ENCODE measurements at places on chromosomes 1 and 21. TPM values are rescaled to one million over a fixed set of nuclear protein-coding genes. Genes with fewer than 3 reads are reported as not detected.

GRCh38 chr1:64839732-64840405, 95.0 kb downstream of the RAVER2 start:
- DNase-seq: no peak

DNA sequence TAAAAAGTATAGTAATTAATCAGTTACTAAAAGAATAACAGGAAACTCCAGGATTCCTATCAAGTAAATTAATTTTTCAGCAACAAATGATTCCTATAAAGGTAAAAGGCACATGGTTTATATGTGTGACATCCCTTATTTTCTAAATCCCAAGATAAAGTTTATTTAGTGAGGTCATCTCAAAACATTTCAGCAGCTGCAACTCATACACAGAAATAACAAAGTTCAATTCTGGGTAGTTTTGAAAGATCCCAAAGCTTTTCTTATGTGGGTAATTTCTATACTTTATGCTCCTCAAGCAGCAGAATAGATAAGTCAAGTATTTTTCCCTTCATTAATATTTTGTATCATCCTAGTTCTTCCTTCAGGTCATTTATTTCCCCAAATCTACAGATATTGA, 117.7 kb downstream of the EIF4G3 start:
- no peak for DNase-seq

DNA sequence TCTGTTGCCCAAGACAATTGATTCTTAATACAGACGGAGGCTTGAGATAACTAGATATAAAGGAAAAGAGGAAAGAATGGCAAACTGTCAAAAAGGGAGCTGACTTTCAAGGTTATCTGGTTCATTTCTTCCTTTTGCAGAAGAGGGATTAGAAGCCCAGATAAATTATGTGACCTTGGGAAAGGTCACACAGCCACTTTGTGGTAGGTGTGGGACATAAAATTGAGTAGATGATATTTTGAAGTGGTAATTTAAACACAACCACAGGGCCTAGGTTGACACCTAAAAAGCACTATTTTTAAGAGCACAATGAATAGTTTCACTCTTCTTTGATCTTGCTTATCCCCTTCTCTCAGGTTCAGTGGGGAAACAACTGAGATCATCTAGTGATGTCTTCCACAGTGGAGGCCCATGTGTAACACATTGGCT, 16.9 kb upstream of the KIAA0040 start:
- no peak for DNase-seq

The PKP1 gene
- 0.06 TPM for polyA plus RNA-seq

The SYPL2 gene
- 13.8 TPM for polyA plus RNA-seq

The SHISAL2A gene
- 1.7 TPM for polyA plus RNA-seq

The LCE1C gene
- polyA plus RNA-seq: not detected

The TMCO2 gene
- polyA plus RNA-seq: not detected

GRCh38 chr1:30417001-30417700, 306.2 kb downstream of the MATN1 start:
- DNase-seq: no peak

The LRRC38 gene
- not detected for polyA plus RNA-seq

GRCh38 chr1:218499011-218499691, 154.0 kb downstream of the TGFB2 start:
- no peak for DNase-seq

The FTCD gene
- polyA plus RNA-seq: 21.6 TPM

The MATN1 gene
- polyA plus RNA-seq: 0.27 TPM

GRCh38 chr1:73104749-73105148, 822.4 kb upstream of the NEGR1 start:
- no peak for DNase-seq

DNA sequence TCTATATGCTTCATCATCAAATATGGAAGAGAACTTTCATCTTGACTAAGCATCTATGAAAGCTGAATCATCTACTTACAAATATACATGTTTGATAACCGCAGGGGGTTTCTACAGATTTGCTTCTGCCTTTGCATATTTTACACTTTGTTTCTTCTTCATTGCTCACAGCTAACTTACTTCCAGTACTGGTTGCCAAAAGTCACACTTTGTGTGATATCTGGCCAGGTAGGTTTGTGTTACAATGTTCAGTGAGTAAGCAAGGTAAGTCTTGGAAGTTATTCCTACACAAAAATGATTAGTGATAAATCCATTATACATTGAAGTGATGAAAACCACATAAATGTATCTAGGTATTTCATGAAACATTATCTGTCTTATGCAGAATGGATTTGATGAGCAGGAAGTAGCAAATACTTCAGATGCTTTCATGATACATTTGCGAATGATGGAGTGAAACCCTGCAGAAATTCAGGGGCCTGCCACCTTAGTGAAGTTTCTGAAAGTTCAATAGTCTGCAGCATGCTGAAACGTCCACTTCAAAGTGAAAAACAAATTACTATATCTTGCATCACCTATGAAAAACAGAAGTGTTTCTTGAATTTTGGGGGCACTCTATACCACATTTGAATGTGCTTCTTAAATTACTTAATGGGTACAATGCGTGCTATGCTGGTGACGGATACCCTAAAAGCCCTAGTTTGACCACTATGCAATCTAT, 187.3 kb downstream of the ATP6V1G3 start:
- DNase-seq: no peak

The CXADR gene
- 31.4 TPM for polyA plus RNA-seq

DNA sequence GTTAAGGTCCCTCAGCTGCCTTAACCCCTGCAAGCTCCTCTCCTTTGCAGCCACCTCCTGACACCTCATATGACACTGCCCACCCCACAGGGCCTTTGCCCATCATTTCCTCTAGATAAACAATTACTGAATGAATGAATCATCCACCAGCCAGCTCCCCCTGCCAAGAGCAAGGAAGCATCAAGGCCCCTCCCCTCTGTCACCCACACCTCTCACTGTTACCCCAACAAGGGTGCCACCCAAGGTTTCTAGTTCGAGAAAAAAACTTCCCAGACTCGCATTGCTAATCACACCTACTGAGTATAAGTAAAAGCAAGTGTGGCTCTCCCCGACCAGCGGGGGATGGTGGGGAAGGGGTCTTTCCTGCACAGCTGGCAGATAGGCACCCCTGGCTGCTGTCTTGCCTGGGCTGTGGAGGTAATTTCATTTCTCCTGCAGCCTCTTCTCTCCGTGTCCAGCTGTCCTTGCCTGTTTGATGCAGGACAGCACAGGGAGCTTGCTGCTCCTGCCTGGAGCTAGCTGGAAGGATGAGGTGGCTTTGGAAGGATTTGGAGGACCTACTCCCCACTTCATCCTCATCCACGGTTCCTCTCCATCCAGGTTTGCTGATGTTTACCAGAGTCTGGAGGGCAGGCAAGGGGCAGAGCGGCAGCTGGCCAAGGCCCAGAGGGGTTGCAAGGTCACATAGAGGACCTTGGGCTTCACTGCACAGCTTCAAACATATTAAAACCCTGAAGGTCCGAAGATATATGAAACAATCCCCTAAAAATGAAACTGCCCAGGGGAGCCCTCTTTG, 33.1 kb upstream of the LBR start:
- DNase-seq: no peak

DNA sequence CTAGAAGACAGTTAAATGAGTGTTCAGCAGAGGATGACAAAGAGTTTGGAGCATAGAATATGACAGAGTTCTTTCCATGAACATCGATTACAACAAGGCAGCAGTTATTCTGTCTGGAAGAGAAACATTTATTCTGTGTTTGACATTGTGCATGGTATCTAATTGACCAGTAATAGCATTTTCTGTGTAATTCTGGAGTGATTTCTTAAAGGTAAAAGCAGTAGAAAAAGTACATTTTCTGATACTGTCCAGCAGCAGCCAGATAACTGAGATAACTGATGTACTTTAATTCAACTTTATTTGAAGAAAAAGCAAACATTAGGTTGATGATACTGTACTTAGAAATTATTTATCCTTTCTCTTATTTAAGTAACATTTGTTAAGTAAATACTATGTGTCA, 497.1 kb downstream of the AGBL4 start:
- DNase-seq: no peak

- DNase-seq: no peak
Observed at GRCh38 chr1:245398180-245398579, 243.4 kb downstream of the KIF26B start.

All from left renal cortex interstitium (tissue), 4 donors.